ENCODE measurements at places on chromosomes 12 and 14.

DNA sequence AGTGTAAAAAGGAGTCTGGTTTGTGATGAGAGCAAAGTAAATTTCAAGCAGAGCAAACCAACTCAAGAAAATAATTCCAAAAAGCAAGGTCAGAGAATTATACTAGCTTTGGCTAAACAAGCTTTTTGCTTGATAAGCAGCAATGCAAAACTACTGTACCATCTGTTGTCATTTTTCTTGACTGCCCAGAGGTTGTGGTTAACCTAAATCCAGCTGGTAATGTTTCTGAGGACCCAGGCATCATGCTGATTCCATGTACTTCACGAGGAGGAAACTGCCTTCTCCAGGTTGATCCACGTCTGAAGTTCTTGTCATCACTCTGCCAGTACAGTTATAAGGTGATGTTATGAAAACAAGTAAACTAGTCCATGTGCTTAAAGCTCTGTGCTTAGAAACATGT, 185.2 kb downstream of the ACSS3 start:
- no peak for DNase-seq

DNA sequence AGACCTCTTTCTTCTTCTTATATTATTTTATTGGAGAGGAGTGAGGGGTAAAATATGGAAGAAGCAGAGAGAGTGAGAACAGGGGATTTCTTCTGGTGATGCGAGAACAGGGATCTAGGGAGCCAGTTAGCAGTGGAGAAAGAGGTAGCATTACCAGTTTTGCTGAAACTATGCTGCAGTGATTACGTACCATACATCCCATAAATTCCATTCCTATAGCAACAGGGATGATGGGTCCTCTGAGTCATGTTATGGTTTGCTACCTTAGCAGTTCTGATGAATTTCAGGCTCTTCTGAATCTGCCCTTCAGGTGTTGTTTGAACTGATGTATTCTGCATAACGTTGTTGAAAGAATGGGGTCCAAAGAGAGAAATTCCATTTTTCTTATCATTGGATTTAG, 625.4 kb upstream of the LRFN5 start:
- DNase-seq, result no peak

DNA sequence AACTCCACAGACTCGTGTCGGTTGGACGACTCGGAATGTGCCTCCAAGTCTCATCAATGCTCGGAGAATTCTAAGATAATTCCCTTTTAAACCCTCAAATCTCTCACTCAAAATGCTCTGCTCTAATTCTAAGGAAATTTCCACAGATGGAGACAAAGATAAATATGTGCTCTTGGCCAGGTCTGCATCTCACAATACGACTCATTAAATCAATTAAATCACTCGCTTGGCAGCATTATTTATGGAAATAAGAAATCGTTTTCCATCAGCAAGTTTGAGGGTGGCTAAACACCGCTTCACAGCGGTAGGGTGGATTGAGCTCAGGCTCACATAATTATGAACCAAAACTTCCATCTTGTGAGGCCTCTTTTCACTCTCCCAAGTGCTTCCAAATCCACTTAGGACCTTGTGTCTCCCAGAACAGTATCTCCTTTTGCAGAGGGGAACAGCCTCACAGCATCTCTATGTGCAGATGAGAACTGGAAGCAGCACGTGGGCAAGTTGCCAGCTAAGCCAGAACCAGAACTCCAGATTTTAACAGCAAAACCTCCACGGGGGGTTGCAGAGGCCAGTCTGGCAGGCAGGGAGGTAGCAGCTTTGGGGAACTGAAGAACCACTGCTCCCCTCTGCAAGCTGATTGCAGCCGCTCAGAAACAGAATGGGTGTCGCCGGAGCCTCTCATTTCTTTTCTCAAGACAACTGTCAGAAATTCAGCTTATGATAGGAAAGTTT, 43.8 kb downstream of the RIMBP2 start:
- DNase-seq, result no peak

- no peak for DNase-seq
Observed at GRCh38 chr14:51482102-51482501, 169.6 kb upstream of the FRMD6 start.

GRCh38 chr12:32024884-32025592, 65.8 kb downstream of the RESF1 start:
- no peak for DNase-seq

- no peak for DNase-seq
Observed at GRCh38 chr12:25382311-25383106, 131.8 kb upstream of the KRAS start.

DNA sequence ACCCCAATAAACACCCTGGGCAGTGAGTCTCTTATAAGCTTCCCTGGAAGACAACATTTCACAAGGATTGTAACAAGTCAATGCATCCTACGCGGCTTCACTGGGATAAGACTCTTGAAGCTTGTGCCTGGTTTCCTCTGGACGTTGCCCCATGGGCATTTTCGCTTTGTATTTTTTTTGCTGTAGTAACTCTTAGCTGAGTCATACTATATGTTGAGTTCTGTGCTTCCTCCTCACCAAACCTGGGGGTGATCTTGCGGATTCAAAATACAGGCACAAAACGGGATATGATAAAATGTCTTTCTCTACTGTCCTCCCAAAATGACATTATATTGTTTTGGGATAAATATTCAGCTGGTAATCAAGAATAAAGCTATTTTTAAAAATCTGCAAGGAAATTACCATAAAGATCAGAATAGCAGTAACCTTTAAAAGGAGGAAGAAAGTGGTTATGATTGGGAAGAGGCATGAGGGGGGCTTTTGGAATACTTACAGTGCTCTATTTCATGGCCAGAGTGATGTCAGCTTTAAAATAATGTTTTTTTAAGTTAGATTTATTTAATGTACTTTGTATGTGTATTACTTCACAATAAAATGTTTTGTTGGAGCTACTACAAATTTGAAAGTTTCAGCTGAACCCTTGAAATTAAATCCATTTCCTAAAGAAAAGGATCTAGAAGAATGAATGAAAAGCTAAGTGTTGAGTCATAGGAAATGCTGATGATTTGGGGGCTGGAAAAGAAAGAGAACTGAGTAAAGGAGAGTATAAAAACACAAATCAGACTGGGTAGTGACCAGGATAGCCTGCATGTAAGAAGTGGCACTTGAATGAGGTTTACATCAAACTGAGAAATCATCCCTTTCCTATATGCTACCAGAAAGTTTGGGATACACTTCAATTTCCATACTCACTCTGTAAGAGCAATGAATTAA, 14.7 kb downstream of the BTBD7 start:
- DNase-seq, result peak; percentile 37

- no peak for DNase-seq
Observed at GRCh38 chr14:21669284-21669683, 4.3 kb downstream of the OR4E1 start.

DNA sequence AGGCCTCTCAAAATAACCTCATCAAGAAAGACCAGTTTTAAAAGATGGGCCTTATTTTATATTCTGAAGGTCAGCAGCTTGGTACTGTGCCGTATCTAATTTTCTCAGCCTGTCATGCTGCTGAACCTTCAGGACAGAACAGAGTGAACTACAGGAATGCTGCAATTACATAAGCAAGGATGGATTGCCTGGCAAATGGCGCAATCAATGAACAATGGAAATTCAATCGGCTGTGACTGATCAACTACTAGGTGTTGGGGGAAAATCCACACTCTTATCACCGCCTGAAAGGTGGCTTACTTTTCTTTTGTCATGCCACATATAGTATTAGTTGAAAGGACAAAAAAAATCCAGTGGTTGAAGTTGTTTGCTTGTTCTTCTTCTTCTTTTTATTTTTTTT, 8.5 kb downstream of the ACSS3 start:
- DNase-seq, result no peak

DNA sequence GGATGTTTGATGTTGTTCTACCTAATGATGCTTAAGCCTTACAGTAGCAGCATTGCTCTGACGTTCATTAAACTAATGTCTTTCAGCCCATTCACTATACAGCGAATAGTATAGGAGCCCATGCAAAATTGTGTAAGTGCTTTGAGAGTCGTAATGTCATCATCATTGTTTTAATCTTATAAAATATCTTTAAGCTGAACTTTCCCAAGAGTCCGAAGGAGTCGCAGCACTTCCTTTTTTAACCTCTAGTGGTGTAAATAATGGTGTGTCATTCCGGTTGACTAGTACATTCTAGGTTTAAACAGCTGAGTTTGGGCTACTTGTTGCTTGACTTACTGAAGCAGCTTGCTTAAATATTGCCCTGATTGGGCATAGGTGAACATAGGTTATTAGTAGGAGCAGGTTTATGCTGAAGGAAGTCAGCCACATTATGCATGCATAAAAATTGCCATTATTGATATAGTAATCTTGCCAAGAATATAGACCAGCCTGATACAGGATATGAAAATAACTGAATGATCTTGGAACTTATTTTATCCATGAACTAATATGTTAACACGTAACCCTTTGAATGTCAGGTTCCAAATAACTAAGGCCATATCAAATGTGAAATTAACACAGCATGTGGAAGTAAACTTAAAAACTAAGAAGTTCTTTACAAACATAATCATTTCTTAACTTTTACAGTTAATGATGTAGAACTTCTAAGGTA, 2.6 kb downstream of the WNK1 start:
- DNase-seq, result no peak

GRCh38 chr12:33596061-33596460, 156.4 kb upstream of the SYT10 start:
- DNase-seq, result no peak

GRCh38 chr14:93926873-93927799, at the start of gene FAM181A:
TSS of gene FAM181A (plus strand) at chr14:93927344. CDS start at chr14:93928286, 942 bp downstream.
- DNase-seq, result no peak

GRCh38 chr12:6978611-6979011, 7.9 kb downstream of the EMG1 start:
- no peak for DNase-seq

DNA sequence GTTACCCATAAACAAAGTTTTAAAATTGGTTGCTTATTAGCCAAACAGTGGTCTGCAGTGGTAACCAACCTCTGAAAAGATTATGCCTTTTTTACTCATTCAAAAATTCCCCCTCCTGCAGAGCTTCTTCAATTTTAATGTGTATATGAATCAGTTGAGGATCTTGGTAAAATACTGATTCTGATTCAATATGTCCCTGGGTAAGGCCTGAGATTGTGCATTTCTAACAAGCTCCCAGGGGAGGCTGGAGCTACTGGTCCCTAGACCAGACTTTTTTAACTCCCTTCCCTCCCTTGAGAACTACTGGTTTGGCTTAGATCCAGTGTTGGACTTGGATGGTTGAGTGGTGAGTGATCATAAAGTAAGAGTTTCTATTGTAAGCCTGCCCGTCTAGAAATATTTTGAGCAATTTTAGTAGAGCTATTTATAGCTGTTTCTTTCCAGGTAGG, 90.2 kb downstream of the FUT8 start:
- peak; percentile 45 for DNase-seq

- DNase-seq, result no peak
Observed at GRCh38 chr12:118541071-118541470, 164.7 kb downstream of the SUDS3 start.

- DNase-seq, result peak; percentile 73
Observed at GRCh38 chr12:89663577-89664357, 44.9 kb downstream of the ATP2B1 start.

- DNase-seq, result no peak
Observed at GRCh38 chr14:84891404-84891803, 638.5 kb upstream of the FLRT2 start.

DNA sequence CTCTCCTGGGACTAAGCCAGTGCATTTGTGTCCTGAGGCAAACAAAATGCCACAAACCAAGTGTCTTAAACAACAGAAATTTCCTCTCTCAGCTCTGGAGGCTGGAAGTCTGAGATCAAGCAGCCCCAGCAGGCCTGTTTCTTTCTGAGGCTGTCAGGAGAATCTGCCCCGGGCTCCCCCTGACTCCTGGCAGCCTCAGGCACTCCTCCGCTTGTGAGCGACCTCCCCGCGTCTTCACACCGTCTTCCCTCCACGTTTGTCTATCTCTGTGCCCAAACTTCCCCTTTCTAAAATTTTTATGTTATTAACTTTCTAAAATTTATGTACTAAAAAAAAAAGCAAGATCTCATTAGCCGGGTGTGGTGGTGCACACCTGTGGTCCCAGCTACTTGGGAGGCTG, 59.7 kb downstream of the RIMBP2 start:
- no peak for DNase-seq

- DNase-seq, result no peak
Observed at GRCh38 chr14:77299771-77300170, 20.9 kb downstream of the POMT2 start.

GRCh38 chr14:21109377-21110138, 8.7 kb downstream of the TMEM253 start:
- no peak for DNase-seq

GRCh38 chr12:67339530-67339929, 70.4 kb downstream of the CAND1 start:
- DNase-seq, result no peak

DNA sequence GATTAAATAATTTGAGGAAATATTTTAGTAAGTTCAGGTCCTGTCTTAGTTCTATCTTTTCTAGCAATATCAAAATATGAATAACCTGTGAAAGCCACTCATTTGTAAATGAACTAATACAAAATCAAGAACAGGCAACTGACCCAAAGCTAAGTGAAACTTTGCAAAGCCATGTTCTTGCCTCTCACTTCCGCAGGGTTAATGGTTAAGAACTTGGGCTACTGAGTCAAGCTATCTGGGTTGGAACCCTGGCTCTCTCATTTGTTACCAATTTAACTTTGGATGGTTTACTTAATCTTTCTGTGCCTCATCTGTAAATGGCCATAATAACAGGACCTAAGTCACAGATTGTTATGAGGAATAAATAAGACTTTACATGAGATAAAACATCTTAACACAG, 2.8 kb downstream of the KIF21A start:
- no peak for DNase-seq

DNA sequence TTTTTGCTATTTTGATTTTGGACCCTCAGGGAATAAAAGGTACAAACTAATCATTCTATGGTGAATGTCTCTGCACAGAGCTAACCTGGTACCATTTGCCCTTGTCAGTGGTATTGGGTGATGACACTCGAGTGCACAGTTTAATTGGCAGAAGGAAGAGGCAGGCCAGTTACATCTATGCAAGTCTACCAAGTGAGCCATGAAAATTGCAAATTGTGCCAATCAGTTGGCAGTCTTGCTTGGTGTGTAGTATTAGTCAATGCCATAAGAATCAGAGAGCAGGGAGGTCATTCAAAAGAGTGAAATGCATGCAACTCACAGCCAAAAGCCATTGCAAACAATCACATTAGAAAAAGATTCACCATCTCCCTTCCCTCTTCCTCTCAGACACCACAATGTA, 479.6 kb downstream of the ADAMTS20 start:
- no peak for DNase-seq

DNA sequence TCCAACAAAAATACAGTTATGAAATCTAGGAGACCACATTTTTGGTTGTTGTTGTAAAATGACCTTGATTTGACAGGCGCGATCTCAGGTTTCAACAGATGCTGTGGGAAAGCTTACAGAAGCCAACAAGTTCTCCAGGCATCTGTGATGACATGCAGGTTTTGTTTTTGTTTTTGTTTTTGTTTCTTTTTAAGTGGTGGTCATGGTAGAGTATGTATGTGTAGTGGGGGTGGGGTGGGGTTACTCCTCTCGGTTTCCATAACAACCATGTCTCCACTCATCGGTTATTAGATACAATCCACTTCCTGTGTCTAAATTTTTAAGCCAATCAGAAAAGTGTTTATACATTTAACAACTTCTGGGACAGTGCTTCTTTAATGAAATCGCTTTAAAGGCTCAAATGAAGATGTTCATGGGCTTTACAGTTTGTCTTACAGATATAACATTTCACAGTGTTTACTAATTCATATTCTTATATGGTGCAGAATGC, 199.9 kb upstream of the FOXN3 start:
- no peak for DNase-seq

GRCh38 chr12:106774005-106774807, at the start of gene RIC8B:
TSS of gene RIC8B (plus strand) at chr12:106774682. CDS start at chr12:106774746, 64 bp downstream.
- peak; percentile 95 for DNase-seq

Measured in PC-9 (cell line).